ENCODE measurements at places on chromosomes 7 and 10. TPM values are rescaled to one million over a fixed set of nuclear protein-coding genes. Genes with fewer than 3 reads are reported as not detected.
A peak's percentile ranks its signal among the peaks of the same experiment; 100 is the strongest.

TFEC gene
- 1.3 TPM for total RNA-seq

- DNase-seq, result no peak
Measured at GRCh38 chr10:94003488-94003887, 9.8 kb downstream of the PLCE1 start.

DNA sequence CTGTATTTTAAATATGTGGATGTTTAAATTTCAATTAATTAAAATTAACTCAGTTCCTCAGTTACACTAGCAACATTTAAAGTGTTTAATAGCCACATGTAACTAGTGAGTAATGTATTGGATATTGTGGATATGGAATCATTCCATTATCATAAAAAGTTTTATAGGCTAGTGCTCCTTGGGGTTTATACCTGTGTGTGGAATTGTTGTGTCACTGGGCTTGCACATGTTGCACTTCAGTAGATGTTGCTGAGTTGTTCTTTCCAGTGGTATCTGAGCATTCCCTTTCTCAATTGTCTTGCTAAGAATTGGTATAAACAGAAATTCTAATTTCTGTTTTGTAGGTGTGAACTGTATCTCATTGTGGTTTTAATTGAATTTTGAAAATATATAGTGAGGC is 113.0 kb downstream of the ADK start:
- DNase-seq, result no peak

OR6B1 gene
- total RNA-seq, result not detected

DNA sequence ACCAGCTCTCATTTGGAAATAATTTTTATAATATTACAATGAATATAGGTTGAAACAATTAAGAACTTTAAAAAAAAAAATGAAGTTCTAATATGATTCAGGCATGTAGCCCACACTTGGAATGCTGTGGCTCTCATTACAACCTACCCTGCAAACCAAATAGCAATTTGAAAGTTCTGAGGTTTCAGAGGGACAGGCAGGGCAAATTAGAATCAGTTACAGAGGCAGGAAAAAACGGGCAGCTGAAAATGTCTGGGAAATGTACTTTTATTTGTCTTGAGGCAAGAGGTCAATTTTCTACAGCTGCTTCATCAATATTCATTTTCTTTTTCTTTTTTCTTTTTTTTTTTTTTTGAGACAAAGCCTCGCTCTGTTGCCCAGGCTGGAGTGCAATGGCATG is 95.3 kb downstream of the PIP4K2A start:
- no peak for DNase-seq

DNA sequence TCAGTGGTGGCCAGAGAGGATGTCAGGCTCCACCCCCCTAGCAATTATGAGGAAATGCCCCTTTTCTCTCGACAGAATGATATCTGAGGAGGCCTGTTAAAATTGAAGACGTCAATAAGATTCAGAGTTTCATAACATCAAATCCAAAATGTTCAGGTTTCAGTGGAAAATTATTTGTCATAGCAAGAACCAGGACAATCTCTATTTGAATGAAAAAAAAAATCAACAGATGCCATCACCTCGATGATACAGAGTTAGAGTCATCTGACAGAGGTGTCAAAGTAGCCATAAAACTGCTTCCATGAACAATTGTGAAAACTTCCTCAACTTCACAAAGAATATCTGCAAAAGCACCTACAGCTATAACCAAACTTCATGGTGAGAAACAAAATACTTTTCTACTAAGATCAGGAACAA is 7.7 kb downstream of the TMEM273 start:
- DNase-seq, result no peak

- no peak for DNase-seq
Measured at GRCh38 chr10:130744631-130745030, 566.9 kb downstream of the TCERG1L start.

ZNF804B gene
- total RNA-seq, result not detected

GRCh38 chr7:107469929-107470328 is at the start of gene GPR22:
GPR22 (plus strand) TSS chr7:107470057; CDS start chr7:107474061, 4,004 bp downstream.
- DNase-seq, result no peak

FAM25A gene
- total RNA-seq, result not detected

DNA sequence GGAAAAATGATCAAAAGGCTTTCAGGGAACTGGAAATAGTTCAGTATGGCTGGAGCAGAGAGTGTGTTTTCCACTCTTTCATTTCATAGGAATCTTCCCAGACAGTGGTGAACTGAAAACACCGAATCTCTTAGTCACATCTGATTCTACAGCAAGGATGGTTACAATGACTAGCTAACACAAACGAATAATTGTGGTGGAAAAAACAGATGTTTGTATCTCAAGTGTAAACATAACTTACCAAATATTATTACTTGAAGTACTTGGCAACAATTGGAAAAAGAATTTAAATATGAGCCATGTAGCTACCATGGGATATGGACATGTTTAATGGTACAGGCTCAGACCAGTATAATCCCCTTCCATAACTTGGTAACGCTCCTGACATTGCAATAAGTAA is 21.1 kb upstream of the BPGM start:
- no peak for DNase-seq

GRCh38 chr7:149870274-149870673 is 3.5 kb upstream of the ATP6V0E2 start:
- no peak for DNase-seq

PON3 gene
- total RNA-seq, result not detected

ASB13 gene
- total RNA-seq, result 15.3 TPM

DNA sequence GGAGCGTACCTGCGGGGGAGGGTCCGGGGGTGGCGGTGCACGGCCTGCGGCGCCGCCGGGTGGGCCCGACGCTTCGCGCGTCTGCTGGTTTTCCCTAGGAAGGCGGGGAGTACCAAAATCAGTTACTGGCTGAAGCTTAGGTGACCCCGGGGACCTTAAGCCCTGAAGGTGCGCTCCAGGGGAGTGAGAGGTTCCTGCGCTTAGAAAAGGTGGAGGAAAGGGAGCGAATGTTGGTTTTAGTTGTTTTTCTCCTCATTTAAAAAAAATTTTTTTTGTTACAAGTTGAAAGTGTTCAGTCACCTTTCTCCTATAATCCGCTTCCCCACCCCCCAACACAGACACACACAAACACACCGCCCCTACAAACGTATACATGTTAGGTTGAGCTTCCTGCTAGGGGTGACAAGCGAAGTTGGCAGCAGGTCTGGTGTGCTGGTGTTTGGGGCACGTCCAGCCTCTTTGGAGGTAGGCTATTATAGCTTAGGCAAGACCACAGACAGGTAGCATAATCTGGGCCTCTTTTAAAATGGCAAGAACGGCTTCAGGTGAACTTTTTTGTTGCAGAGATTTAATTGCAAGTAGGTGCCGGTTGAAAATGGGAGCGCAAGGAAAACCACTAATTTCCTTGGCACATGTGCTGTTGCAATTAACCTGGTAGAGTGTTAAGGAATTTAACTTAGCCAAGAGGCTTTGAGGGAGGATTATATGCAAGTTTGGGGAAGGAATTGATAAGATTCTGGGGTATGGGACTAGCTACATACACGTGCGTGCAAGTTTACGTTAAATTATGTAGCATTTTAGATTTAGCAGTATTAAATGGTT is 945 bp downstream of the ADD3 start:
- DNase-seq, result peak; percentile 69

DNA sequence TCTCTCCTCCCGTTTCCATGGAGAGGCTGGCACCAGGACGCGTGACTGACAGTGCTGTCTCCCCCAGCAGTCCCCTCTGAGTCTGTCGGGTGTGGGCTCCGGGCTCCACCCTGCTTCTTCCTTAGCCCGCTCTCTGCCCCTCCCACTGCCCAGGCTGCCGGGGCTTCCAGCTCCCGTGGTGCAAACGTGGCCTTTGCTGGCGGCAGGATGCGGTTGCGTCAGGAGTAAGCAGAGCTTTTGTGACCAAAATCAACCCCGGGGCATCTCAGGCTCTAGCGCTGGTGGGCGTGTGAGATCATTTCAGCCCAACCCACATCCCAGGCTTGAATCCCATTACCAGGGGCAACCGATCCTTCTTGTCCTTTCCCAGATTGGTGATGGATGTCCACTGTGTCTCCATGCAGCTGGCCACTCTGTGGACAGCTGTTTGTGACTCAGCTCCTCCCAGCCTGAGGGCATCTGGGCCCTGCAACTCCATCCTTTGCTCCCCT is 28.2 kb downstream of the PTPRE start:
- DNase-seq, result no peak

PBLD gene
- total RNA-seq, result 0.32 TPM

GRCh38 chr10:13139676-13140075 is 21.7 kb upstream of the MCM10 start:
- DNase-seq, result no peak

GRCh38 chr7:92909686-92910475 is 73.5 kb upstream of the CDK6 start:
- DNase-seq, result no peak

DNA sequence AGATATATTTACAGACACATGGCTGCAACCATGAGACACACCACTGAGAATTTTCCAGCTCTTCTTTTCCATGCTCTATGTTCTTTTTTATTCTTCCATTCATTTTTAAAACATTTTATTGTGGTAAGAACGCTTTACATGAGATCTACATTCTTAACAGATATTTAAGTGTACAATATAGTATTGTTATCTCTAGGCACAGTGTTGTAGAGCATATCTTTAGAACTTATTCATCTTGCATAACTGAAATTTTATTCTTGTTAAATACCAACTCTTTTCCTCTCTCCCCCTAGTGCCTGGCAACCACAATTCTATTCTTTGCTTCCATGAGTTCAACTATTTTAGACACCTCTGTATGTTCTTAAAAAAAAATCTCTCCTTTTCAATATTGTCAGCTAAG is 67.1 kb upstream of the HABP2 start:
- DNase-seq, result no peak
